ENCODE measurements at places on chromosomes 5 and 9.

DNA sequence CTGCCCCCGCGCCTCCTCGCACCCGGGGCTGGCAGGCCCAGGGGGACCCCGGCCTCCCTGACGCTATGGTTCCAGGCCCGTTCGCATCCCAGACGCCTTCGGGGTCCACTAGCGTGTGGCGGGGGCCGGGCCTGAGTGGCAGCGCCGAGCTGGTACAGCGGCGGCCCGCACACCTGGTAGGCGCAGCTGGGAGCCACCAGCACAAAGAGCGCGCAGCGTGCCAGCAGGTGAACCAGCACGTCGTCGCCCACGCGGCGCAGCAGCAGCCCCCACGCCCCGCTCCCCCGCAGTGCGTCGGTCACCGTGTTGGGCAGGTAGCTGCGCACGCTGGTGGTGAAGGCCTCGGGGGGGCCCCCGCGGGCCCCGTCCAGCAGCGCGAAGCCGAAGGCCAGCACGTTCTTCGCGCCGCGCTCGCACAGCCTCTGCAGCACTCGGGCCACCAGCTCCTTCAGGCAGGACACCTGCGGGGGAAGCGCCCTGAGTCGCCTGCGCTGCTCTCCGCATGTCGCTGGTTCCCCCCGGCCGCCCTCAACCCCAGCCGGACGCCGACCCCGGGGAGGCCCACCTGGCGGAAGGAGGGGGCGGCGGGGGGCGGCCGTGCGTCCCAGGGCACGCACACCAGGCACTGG, 548 bp downstream of the TERT start:
- DNase-seq: no peak

DNA sequence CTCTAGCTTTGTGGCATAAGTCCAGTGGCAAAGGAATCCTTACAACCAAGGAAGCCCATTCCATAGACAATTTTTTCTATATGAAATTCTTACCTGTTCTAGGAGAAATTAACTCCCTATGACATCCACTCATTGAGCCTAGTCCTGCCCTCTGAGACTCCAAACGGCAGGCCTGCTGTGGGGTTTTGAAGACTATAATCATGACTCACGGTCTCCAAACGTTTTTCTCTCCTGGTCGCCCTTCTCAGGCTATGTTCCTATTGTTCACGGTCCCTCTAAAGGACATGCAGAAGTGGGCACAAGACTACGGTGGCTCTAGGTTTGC, 611 bp downstream of the EXOSC3 start:
- no peak for DNase-seq

DNA sequence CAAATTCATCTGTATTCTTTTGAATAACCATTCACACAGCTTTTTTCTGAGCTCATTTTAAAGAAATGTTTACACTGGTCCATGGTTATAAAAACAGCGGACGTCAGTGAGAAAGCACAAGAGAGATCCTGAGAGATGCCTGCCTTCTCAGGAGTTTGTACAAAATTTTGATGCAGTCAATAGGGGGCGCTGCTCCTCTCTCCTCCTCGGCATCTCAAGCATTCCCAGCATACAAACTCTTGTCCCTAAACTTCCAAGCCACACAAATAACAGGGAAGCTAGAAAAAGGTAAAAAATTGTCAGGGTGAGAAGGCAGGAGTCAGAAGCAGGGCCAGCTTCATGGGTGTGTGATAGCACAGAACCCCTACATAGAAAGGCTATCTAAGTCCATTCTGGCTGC, 11.2 kb upstream of the CCDC152 start:
- DNase-seq: peak; percentile 73

GRCh38 chr5:113760486-113760885, 247.0 kb downstream of the YTHDC2 start:
- DNase-seq: no peak

DNA sequence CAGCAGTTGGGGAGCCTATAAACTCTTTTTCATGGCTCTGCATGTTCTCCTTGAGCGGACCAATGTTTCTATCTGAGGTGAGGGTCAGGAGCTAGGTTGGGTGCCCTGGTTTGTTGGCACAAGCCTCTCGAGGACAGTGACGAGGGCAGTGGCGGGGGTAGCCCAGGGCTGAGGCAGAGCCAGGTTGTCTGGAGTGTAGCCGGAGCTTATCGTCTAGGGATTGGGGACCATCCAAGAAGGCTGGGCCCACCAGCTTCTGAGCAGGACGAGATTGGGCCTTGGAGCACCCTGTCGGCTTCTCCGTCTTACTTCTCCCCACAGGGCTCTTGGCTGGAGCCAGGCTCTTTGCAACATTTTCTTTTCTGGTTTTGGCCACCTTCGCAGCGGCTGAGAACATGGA, 13.2 kb upstream of the CCL21 start:
- DNase-seq: no peak

DNA sequence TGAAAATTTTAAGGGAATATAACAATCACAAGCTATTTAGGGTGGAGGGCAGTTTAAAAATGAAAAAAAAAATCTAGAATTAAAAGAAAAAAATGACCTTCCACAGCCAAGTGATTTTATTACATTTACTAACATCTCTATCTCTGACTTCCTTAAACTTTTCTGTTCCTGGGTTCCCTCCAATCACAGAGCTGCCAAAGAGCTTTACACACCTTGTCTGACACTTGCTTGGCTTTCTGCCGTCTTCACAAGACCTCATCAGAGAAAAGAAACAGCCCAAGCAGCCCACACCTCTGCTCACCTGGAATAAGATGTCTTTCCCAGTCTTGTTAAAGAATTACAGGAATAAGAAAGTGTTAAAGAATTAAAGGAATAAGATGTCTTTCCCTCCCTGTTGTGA, 38.9 kb downstream of the PSMB7 start:
- DNase-seq: no peak

DNA sequence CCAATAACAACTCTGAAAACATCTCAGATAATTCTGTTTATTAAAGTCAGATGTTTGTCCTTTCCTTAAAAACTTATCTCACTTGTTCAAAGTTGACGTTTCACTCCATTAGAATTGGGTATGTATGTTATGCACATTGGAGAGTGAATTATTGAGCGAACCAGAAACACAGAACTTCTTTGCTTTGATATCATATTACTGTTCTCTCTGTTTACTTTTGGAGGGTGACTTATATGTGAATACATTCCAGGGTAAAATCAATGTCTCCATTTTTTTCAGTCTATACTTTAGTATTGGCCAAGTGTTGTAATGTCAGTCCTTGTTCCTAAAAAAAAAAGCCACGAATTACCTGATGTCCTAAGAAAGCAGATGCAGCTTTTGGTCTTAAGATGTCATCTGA, 307.4 kb downstream of the CSNK1G3 start:
- DNase-seq: no peak

All from HAP-1 (cell line).